ENCODE measurements at places on chromosomes 1 and 21. TPM values are rescaled to one million over a fixed set of nuclear protein-coding genes. Genes with fewer than 3 reads are reported as not detected.

DNA sequence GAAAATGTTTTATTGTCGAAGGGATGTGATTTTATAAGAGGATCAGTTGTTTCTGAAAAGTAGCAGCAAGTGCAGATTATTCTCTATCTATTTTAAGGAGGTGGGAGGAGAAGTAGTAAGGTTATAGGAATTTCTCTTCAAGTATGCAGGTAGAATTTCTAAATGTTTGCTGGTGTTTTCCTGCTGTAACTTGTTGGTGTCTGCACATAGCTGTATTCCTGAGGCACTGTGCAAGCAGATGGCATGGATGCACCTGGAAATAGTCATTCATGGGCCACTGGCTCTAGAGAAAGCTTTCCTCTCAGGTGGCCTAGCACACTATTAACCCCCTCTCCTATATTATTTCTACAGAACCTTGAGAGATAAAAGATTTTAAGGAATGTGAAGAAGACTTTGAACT is 30.3 kb upstream of the PODN start:
- no peaks in the 10 kb centered on the region for H3K27me3 ChIP-seq
- no peak overlapping the region for H3K27ac ChIP-seq
- no peak for DNase-seq
- peaks cover 37% of the 10 kb centered on the region for H3K36me3 ChIP-seq

DNA sequence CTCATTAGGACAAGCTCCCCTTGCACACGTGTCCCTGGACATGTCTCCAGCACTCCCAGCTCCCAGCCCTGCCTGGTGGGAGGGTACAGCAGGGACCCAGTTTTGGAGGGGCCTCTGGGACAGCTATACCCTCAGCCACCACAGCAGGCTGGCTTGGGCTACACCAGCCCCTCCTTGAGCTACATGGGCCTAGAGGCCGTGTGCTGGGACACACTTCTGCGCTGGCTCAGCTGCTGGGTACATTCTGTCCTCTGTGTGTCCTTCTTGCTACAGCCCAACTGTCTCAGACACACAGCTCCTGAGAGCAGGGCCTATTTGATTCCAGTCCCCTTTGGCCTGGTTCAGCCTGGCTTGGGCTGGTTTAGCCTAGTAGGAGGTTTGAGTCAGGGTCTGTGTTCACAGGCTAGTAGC is 26.7 kb downstream of the DMAP1 start:
- H3K4me1 ChIP-seq = peaks cover 16% of the 10 kb centered on the region
- H3K27me3 ChIP-seq = no peaks in the 10 kb centered on the region
- no peaks in the 10 kb centered on the region for H3K36me3 ChIP-seq
- H3K4me3 ChIP-seq = no peak overlapping the region

DNA sequence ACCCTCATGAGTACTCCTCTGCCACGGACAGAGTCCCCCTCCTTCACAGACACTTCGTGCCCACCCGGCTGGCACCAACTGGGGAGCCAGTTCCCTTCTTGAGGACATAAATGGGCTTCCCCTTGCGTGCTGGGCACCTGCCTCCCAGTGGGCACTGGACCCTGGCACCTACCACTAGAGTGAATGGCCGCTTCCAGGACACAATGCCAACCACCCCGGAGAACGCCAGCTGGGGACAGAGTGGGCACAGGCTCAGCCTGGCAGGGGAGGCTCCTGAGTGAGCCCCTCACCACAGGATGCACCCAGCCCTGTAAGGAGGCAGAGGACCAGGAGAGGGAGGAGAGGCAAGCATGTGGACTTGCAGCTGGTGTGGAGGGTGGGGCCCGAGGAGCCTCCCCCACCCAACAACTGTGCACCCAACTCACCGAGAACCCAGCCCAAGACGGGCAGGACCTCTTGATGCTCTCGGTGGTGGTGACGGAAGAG is 1.0 kb downstream of the ENTREP3 start:
- peaks cover 18% of the 10 kb centered on the region for H3K4me1 ChIP-seq
- H3K27ac ChIP-seq = peak overlapping the region; percentile 94
- peaks cover 32% of the 10 kb centered on the region for H3K36me3 ChIP-seq
- H3K27me3 ChIP-seq = no peaks in the 10 kb centered on the region

DNA sequence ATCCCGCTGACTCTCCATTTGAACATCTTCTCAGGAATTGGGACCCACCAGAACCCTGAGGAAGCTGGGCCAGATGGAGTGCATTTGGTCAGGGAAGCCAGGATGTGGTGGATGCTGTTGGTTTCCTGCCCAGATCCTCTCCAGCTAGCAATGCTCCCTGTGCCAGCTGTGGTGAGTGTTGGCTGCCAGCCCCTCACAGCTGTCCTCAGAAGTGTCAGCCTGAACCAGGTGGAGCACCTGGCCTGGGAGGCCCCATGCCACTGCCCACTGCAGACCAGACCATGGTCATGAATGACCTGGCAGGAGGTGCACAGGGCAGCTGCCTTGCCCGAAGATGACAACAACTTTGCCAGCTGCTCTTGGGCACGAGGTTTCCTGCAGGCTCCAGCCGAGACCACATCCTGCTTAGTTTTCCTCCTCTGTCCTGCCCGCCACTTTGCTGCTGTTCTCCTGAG is 54.4 kb downstream of the PRSS38 start:
- H3K4me1 ChIP-seq = no peaks in the 10 kb centered on the region
- no peaks in the 10 kb centered on the region for H3K27me3 ChIP-seq
- DNase-seq = peak; percentile 37
- no peaks in the 10 kb centered on the region for H3K36me3 ChIP-seq

- DNase-seq = no peak
- H3K27ac ChIP-seq = no peak overlapping the region
- no peak overlapping the region for H3K4me3 ChIP-seq
Observed at GRCh38 chr1:214664651-214665433, 61.8 kb downstream of the CENPF start.

The KCNN3 gene
- total RNA-seq = 13.0 TPM

Measured in psoas muscle (tissue), 8 donors.